ENCODE measurements at places on chromosomes 4 and X.
A peak's percentile ranks its signal among the peaks of the same experiment; 100 is the strongest.

DNA sequence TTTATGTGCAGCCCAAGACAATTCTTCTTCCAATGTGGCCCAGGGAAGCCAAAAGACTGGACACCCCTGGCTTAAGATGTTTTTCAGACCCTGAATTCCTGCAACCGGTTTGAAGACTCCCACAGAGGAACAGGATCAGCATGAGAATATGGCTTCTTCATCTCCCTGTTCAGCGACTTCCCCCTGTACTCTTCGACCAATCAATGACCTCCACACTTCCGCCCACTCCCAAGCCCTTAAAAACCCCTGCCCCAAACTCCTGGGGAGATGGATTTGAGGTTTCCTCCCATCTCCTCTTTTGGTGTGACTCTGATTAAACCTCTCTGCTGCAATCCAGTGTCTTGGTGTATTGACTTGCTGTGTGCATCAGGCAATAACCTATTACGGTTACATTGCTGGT lies 344.4 kb downstream of the NR3C2 start:
- DNase-seq: no peak

- DNase-seq: no peak
These were observed 80.9 kb downstream of the PCYT1B start for GRCh38 chrX:24566240-24566639.

DNA sequence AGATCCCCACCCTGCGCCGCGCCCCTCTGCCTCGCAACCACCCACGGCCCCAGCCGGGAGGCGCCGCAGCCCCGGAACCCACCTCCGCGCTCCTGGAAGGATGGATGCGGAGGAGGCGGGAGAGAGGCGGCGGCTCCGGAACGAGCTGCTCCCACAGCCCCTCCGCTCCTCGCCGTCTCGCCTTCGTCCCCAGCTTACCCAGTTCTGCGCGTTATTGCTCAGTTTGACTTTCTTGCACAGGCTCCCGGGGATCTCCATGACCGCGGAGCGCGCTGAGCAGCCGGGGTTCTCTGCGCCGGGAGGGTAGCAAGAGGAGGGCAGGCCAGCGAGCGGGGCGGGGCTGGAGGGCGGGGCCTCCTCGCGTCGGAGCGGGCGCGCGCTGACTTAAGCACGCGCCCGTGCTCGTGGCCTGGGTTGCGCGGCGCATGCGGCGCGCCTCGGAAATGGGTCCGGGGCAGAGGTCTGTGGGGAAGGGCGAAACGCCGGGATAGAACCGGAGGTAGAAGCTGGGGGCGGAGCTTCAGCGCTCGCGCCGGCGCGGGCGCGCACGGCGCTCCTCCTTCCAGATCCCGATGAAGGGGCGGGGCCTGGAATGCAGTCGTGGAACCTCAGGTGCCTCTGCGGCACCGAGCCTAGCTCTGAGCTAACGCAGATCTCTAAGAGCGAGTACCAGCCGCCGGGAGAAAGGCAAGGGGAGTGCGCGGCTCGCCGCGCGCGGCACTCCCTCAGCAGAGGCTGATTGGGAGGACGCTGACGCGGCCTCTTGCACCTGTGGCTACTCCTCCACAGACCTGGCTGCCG lies at the start of gene PAPSS1:
Gene PAPSS1 (minus strand): TSS at position 313 of the 801 bp plus-strand sequence. CDS start 55 bp downstream, at position 258.
- peak; percentile 98 for DNase-seq

DNA sequence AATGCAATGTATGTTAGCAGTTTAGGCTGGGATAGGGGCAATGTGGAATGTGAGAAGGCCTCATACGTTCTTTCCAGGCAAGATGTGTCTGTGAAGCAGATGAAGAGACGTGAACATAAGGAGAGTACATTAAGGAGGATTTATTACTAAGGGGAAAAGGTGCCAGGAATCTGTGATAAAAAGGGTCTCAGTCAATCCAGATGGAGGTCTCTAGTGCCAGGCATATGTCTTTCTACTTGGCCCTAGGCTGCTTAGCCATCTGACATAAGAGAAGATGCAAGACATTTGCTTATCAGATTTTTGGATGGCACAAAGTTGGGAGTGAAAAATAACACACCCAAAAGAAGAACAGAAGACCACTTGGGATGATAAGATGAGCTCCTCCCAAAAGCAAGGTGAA lies 93.0 kb upstream of the PRKG2 start:
- no peak for DNase-seq

DNA sequence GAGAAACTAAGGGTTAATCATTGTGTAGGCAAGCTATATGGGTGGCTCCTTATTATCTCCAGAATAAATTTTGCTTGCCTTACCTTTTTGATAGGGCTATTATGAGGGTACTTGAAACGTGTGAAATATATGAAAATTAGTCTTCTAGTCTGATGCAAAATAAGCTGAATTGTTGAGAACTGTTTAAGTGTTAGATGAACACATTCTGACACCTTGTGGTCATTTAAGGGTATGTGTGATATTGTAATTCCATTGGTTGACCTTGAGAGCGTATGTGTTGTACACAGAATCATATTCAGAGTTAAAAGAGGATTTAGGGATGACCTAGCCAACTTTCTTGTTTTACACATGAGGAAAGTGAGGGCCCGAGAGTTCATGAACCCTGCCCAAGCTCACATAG lies 44.6 kb upstream of the LINC00632 start:
- no peak for DNase-seq
